ENCODE measurements at places on chromosomes 7 and 10.

DNA sequence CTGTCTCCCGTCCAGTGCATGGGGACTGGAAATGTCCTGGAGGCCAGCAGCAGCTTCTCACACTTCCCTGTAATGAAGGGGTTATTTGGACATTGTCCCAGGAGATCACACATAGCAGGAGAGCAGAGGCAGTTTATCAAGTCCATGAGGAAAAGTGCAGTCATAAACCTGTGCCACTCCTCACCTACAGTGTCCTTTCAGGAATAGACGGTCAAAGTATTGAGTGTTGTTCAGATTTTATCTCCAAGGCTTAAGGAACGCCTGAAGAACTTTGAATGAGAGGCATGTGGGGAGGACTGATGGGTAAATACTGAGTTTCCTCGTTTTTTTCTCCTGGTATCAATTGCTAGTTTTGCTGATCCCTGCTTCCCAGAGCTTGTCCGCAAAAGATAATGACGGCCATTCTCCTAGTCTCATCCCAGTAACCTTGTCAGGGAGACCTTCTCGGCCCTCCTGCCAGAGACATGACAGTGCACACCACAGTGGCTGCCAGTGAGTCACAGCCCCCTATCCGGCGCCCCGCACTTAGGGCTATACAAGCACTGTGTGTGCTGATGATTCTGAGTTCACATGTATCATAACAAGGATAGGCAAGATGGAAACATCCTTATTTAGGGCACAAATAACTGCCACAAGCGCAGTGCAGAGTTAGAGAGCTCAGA, 495.5 kb upstream of the MGMT start:
- no peak for DNase-seq

- no peak for DNase-seq
Observed at GRCh38 chr10:64159910-64160872, 639.0 kb downstream of the REEP3 start.

GRCh38 chr7:90178679-90179278, 24.5 kb downstream of the STEAP1 start:
- DNase-seq: no peak

GRCh38 chr7:90752051-90752450, 155.9 kb downstream of the CDK14 start:
- DNase-seq: no peak

GRCh38 chr10:86327954-86328725, 38.5 kb downstream of the GRID1 start:
- no peak for DNase-seq

DNA sequence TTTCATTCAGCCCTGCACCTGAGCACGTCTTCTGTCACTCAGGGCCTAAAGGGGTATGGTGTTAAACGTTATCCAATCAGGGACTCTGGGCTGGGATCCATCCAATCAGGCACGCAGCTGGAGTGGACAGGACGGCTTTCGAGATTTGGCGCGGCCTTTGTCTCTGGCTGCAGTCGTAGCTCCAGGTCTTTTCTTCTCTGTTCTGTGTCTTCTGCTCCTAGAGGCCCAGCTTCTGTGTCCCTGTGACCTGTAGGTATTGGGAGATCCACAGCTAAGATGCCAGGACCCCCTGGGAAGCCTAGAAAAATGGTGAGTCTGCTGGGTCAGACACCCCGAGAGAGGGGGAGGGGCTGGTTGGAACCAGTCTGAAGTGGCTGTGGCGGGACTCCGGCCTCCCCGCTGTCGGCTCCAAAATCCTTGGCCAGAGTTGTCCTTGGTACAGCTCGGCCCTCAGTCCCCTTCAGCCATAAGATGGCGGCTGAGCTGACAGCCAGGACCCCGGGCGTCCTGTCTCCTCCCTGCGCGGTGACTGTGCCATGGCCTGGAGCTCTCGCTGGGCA, 11.7 kb upstream of the ZNF680 start:
- no peak for DNase-seq

GRCh38 chr10:43218206-43218950, 48.5 kb downstream of the RASGEF1A start:
- DNase-seq: no peak

DNA sequence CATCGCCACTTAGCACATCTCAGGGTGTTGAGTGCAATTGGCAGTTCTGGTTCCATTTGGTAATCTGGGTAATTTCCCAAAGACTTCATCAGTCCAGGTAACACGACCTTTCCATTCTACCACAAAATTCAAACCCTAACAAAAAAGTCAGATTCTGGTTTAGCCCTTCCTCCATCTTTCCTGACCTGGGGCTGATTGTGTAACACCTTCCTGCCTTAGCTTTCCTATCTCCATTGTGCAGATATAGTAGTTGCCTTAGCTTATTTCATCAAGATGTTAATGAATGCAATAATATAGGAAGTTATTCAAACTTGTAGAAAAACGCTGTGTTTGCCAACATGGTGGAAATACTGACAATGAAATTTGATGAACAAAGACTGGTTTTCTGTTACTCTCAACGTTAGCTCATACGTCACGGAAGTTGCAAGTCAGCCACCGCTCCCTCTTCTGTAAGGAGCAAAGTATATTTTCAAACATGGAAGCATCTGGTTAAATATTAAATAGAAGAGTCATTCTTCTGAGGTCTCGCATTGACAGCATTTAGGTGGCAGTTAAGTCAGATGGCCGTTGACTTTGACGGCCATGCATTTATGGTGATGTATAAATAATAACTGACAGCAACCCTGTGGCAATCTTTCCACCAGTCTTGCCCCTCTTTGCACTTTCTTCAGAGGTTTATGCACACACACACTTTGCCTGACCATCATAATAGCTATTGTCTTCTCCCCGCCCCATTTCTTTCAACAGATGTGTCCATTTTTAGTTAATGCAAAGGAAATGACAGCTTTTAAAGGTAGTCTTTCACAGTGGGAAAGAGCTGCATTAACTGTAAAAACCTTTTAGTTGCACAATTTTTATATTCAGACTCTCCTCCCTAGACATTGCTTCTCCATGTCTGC, 205.1 kb upstream of the BMPER start:
- no peak for DNase-seq

Data from stimulated activated CD4-positive, alpha-beta T cell treated with anti-CD3 and anti-CD28 coated beads, Interleukin-1b, Interleukin-23, amount 100 ng/mL, for 1 hour (primary cell).